ENCODE measurements at places on chromosomes 6 and 20.

- no peak for DNase-seq
These were observed at the start of gene NOTCH4 for GRCh38 chr6:32223258-32224235. TSS of gene NOTCH4 (minus strand) at chr6:32224067. CDS start at chr6:32223928, 139 bp downstream.

DNA sequence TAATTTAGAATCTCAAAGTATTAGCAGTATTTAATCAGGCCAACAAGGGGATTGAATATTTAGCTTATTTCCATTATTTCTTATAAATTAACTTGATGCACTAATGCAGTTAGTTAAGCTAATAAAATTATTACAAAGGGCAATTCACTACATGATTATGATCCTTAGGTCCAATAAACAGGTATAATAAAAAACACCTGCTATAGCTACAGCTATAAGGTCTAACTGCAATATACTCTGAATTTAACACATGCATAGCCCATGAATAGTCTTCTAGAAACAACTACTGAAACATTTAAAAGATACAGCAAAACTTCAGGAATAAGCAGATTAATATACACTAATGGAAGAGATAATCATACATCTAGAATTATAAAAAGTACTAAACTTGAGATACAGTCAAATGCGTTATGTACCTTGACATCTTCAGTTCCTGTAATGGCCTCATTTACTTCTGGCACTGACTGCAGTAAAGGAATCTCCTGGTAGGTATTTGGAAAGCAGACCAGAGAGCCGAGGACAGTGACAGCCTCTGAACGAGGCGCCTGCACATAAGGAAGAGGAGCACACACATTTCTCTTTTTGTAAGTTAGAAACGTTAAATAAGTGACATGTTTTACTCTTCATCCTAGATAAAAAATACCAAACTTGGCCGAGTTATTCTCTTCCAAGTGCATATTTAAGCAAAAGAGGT is 168.5 kb downstream of the INSM1 start:
- DNase-seq: no peak

GRCh38 chr6:156828280-156828703 is 51.1 kb downstream of the ARID1B start:
- no peak for DNase-seq

DNA sequence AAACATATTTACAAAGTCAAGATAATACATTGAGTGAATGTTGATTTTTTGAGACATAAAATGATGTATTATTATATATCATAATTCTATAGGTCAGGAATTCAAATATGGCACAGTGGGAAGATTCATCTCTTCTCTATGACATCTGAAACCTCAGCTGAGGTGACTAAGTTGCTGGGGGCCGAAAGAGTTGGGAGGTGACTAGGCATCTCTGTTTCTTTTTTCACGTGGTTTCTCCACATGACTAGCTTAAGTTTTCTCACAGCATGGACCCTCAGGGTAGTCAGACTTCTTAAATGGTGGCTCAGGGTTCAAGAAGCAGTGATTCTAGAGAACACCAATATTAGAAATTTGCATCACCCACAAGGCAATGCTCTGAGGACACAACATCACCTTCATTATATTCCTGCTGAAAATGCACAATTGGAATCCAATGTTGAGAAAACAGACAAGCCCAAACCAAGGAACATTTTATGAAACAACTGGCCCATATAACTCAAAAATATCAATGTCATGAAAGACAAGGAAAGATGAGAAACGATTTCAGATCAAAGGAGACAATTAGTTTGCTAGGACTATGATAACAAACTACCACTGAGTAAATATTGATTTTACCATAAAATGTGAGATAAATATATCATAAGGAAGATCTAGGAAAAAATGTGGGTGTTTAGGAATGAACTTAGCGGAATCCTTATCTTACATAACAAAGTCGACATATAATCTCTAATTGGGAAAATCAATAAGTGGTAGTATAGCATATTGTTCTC is 273.3 kb upstream of the IRAK1BP1 start:
- no peak for DNase-seq

DNA sequence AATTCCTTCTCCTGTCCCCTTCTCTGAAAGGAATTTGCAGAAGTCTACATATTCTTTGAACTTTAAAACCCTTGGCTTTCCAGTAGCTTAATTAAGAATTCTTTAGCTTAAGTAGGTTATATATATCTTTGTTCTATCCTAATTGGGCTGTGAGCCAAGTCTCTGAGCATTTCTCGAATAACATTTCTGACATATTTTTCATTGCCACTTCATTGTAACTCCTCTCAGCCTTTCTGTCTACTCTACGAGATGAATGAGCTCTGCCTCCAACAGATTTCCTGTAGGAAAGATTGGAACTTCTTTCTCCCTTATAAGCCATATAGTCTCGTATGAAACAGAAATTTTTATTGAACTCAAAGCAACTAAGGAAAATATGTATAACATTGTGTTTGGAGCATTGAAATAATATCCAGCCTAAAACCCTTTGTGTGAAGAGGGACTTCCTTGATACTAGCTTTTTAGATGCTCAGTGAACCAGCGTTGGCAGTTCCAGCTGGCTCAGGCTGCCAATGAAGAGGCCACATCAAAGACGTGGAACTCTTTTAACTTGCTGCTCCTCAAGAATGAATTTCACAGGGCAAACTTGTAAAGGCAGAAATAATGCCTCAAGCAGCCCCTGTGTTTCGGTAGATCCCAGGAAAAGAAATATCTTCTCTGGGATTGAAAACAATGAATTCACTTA is 87.7 kb upstream of the NOX3 start:
- no peak for DNase-seq

DNA sequence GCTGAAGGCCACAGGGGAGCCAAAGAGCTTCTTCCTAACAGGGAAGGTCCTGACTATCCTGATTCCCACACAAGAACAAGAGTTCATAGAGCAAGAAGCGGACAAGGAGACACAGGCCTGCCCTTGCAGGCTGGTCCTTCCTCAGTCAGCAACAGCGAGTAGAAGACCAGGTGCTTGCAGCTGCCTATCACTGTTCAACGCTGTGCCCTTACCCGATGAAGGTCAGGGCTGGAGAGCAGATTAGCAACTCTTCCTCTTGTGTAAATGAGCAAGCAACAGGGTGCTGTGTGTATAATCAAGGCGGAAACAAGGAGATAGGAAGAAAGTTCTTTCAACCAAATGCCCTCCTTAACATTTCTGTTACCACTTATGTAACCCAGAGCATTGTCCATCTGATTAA is 115.3 kb upstream of the SPACA1 start:
- no peak for DNase-seq

All from NCI-H1930 (cell line).